ENCODE measurements at places on chromosomes 5 and 9. TPM values are rescaled to one million over a fixed set of nuclear protein-coding genes. Genes with fewer than 3 reads are reported as not detected.

- no peak overlapping the region for H3K4me3 ChIP-seq
- no peaks in the 10 kb centered on the region for H3K36me3 ChIP-seq
Observed at GRCh38 chr5:61507232-61507631, 175.2 kb downstream of the ZSWIM6 start.

GRCh38 chr5:160092960-160093707 lies 26.1 kb downstream of the PWWP2A start:
- no peak for DNase-seq
- H3K27me3 ChIP-seq, result no peaks in the 10 kb centered on the region
- H3K4me1 ChIP-seq, result peaks cover 6% of the 10 kb centered on the region
- H3K4me3 ChIP-seq, result no peak overlapping the region
- peaks cover 37% of the 10 kb centered on the region for H3K36me3 ChIP-seq
- H3K27ac ChIP-seq, result no peak overlapping the region

- H3K4me1 ChIP-seq, result no peaks in the 10 kb centered on the region
- H3K4me3 ChIP-seq, result no peak overlapping the region
- no peak for DNase-seq
Observed at GRCh38 chr9:128026773-128027541, 40.2 kb downstream of the NAIF1 start.

GRCh38 chr9:137427454-137428310 lies 4.5 kb downstream of the NOXA1 start:
- H3K27ac ChIP-seq, result no peak overlapping the region
- no peaks in the 10 kb centered on the region for H3K27me3 ChIP-seq
- no peak for DNase-seq
- H3K4me1 ChIP-seq, result peaks cover 27% of the 10 kb centered on the region
- H3K4me3 ChIP-seq, result no peak overlapping the region

Gene PCDHGB7
- 13.9 TPM for total RNA-seq

Gene PCA3
- total RNA-seq, result 1.0 TPM

DNA sequence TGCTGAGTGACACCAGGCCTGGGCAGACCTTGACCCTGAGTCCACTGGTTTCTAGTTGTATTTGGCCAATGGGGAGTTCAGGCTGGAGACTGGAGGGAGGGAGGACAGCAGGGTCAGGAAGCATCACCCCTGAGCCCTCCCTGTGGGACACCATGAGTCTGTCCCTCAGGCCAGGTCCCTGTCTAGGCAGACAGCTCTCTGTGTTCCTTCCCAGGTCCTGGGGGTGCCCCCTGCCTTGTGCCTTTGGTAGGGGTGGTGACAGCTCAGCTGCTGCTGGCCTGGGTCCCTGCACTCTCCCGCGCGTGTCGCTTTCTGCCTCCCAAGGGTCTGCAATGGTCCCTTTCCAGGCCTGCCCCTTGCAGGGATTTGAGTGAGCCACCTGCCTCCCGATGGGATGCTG lies 125.5 kb downstream of the OLFM1 start:
- H3K27ac ChIP-seq, result no peak overlapping the region
- no peak for DNase-seq
- H3K36me3 ChIP-seq, result no peaks in the 10 kb centered on the region
- peaks cover 17% of the 10 kb centered on the region for H3K4me1 ChIP-seq

DNA sequence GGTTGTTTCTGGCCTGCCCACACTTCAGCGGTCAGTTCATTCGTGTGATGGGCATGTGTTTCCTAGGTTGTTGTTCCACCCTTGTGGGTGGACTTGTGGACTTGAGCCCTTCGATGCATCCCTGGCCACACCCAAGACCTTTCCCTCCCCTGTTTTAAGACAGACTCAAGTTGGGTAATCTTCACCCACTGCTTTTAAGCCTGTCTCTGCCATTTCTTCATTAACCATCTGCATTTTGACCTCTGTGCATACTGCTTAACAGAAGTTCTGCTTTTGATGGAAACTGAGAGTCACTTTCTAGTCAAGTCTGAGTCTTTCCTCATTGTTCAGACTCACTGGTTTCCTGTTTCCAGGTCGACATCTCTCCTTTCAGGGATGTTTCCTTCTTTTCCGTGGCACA lies 233.7 kb downstream of the ARHGEF28 start:
- DNase-seq, result no peak
- no peaks in the 10 kb centered on the region for H3K27me3 ChIP-seq
- peaks cover 12% of the 10 kb centered on the region for H3K36me3 ChIP-seq
